ENCODE measurements at places on chromosomes 2 and 18.

GRCh38 chr2:25311865-25312575 is 29.7 kb downstream of the DNMT3A start:
- no peak for DNase-seq

DNA sequence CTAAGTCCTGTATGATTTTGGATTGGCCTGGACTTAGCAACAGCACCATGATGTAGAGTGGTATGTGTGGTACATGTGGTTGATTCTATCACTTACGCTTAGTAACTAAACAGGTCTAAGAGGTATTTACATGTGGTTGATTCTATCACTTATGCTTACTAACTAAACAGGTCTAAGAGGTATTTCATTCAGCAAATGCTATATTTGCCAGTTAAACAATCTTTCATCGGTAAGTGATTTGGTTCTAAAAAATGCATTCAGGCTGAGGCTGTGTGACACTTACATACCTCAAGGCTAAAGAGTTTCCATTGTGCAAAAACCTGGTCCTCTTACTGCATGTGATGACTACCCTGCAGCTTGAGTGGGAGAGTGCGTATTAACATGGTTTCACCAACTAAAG is 13.1 kb downstream of the EIF4E2 start:
- DNase-seq, result no peak

- DNase-seq, result no peak
These were observed 147.2 kb upstream of the SPATS2L start for GRCh38 chr2:200159357-200159707.

DNA sequence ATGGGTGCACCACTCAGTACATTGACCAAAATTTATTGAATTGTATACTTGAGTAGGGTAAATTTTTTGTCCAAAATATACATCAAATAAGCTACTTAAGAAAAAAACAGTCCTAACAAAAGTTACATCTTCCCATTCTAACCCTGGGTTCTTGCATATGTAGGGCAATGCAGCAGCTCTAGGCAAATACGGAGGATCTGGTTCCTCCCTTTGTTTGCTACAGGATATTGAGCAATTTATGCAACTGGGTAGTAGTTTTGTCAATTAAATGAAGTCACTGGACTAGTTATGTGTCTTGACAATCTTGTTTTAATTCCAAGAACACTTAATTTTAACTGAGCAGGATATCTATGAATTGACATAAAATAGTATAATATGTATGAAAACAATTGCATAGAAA is 1507.2 kb upstream of the PIK3C3 start:
- DNase-seq, result no peak

GRCh38 chr2:203908797-203909185 is 27.8 kb upstream of the ICOS start:
- DNase-seq, result no peak

DNA sequence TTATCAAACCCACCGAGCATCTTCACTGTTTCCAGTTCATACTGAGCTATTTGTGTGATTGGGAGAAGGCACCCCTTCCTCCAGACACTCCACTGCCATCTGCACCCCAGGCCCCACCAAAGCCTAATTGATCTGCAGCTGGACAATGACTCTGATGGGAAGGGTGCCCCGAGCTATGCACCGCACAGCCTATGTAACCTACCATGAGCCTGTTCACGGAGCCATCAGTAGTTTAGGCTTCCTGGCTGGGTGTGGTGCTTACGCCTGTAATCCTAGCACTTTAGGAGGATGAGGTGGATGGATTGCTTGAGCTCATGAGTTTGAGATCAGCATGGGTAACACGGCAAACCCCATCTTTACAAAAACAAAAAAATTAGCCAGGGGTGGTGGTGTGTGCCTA is 17.8 kb upstream of the ASAP2 start:
- DNase-seq, result no peak

- DNase-seq, result no peak
These were observed 3.1 kb downstream of the GYPC start for GRCh38 chr2:126658905-126659561.

- DNase-seq, result no peak
These were observed 164.1 kb upstream of the RASGRP3 start for GRCh38 chr2:33312355-33312754.

DNA sequence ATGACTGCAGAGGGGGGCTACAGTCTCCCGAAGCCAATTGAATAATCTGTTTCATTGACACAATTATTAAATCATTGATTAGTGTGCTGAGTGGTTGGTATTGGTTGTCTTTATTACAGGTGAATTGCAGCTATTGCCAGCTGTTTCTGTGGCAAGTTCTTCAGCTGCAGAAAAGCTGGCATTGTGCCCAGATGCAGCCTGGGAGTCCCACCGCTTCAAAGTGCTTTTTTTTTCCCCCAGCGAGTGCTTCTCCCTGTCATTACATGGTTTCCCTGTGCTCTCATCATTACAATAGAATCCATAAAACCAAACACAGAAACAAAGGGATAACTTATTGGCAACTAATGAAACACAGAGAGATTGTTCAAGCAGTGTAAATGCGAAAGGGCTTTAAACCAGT is 164.7 kb downstream of the GRB14 start:
- no peak for DNase-seq

DNA sequence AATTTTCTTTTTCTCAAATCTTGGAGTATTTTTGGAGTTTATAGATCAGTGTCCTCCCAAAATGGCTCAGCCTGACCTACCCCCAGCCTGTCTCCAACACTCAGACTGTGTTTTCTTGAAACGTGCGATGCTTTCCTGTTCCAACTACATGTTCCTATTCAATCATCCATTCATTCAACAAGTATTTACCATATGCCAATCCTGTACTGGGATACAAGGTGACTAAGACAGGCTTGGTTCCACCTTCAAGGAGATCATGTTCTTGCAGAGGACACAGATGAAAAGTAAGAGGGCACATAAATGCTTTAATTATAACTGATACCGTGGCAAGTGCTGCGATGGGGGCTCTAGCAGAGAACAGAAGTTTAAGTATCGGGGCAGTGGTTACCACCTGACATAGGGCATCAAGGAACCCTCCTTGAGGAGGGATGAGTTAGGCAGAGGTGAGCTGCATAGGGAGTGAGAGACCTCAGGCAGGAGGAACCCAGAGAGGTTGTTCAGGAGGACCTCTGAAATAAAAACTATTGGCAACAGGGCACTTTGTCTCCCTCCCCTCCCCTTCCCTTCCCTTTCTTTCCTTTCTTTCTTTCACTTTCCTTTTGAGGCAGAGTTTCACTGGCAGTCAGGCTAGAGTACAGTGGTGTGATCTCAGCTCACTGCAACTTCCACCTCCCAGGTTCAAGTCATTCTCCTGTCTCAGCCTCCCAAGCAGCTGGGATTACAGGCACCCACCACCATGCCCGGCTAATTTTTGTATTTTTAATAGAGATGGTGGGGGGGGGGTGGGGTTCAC is 469.0 kb downstream of the EPHA4 start:
- DNase-seq, result no peak

GRCh38 chr2:177763531-177764265 is 308.9 kb downstream of the PDE11A start:
- peak; percentile 47 for DNase-seq

DNA sequence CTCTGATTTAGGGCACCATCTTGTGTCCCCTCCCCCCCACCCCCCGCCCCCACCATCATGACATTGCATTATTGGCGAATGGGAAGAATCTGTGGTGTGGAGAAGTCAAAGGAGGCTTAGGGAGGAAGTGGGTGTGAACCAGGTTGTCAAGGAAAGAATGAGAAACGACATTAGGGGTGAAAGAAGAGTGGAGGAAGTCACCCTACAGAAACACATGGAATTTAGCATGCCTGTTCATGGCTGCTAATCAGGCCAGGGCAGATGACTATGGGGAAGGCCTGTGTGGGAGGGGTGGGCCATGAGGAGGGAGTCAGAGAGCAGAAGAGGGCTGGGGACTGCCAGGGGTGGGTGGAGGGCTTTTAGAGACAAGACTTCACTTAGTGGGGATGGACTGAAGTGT is 81.6 kb downstream of the AOX1 start:
- no peak for DNase-seq

DNA sequence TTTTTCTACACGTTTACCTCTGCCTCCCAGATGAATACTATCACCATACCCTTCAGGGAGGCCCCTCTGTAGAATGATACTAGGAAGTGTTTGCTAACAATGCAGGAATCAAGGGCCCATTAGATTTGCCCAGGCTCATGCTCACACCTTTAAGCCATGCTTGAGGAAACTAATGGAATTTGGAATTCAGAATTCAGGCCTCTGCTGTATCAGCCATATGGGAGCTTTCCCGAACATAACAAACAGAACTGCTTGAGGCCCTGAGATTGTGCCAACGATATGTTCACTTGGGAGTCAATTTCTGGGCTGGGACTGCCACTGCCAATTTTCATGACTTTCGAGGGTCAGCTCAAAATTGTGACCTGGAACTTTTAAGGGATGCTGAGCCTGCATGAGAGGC is 282.5 kb downstream of the CLIP4 start:
- DNase-seq, result no peak

DNA sequence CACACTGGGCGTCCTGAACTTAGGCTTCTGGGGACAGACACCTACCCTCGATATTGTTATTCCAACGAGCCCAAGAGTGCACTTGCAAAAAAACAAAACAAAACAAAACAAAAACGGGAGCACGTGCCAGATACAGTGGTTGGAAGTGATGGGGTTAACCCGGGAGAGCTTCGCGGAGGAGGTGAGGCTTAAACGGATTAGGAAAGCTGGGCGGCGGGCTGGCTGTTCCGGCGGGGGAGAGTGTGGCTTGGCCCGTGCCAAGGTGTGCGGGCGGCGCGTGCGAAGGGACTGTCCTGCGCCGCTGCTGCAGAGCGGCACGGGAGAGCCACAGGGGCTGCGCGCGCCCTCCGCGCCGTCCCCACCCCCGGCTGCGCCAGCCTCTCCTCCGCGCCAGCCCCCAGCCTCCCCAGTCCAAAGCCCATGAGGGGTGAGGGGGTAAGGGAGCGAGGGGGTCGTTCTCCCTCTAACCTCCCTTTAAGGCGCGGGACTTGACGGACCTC is 1.5 kb upstream of the SLC30A3 start:
- no peak for DNase-seq

- no peak for DNase-seq
These were observed 100.9 kb downstream of the CRIM1 start for GRCh38 chr2:36456227-36457175.

DNA sequence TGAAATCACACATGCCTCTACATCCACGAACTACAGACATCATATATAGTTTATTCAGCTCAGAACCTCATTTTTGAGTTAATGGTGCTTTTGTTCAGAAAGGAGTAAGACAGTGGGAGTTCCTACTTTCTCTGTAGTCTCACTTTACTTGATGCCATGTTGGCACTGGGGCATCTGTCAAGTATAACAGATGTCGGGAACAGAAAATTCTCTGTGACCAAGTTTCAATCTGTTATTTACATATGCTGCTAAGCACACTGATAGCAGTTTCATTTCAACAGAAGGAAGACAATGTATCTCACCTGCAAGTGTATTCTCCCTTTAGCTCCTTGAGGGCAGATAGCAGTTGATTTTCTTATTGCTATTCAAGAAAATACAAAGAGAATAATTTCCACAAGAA is 774.1 kb downstream of the METTL4 start:
- DNase-seq, result no peak

GRCh38 chr2:108118996-108119395 is 120.8 kb upstream of the SULT1C3 start:
- no peak for DNase-seq

DNA sequence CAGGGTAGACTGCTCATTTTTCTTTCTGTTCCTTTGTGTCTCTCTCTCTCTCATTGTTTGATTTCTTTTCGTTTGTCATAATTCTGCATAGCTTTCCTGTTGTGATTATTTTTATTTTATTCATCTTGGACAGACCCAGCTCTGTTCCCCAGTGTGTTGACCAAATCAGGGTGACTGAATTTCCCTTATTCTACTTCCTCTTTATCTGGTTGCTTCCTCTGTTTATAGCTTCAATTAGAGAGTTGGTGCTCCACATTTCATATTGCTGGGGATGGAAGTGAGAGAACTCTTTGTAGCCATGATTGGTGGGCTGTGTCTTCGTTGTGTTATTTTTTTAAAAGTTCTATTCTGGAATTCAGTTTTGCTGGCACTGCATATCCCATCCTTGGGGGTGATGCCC is 19.1 kb downstream of the PROKR1 start:
- no peak for DNase-seq

GRCh38 chr2:47169784-47170183 is 14.7 kb upstream of the STPG4 start:
- DNase-seq, result no peak

- no peak for DNase-seq
These were observed 11.4 kb downstream of the G6PC2 start for GRCh38 chr2:168912466-168912865.

GRCh38 chr2:107728586-107728985 is 98.1 kb upstream of the RGPD4 start:
- no peak for DNase-seq

GRCh38 chr2:150681120-150681804 is 193.8 kb upstream of the RND3 start:
- DNase-seq, result no peak

DNA sequence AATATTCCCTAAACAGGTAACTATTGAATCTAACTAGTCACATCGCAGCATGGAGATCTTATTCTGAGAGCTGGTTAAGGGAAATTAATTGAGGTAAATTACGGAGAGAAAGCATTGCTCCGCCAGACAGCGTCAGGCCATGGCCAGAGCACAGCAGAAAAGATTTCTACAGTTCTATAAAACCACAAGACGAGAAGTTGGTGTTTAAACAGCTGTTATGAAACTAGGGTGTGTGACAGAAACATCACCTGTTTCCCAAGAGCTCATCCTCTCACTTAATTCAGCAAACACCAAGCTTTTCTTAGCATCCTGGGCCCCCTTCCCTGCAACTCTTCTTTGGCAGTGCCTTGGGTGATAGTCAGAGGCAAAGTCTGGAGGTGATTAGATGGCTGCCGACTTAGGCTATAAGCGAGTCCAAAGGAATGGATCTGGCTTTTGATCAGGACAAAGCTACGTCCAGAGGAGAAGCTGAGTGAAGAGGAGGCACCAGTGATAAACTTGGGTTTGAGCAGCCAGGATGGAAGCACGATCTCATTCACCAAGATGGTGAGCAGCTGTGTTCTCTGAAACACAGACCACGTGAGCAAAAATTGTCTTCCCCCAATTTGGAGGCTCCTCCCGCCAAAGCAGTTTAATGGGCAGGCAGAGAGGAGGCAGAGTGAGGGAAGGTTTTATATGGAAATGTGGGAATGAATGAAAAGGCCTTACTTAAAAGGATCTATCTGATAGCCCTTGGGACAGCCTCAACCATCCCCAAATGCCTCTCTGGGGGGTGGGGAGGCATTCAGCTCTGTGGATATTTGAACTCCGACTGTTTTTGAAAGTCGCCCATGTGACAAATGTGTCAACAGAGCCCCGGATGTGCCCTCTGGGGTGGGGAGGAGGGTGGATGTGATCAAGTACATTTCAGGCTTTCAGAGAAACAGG is 57.8 kb downstream of the PKDCC start:
- no peak for DNase-seq

DNA sequence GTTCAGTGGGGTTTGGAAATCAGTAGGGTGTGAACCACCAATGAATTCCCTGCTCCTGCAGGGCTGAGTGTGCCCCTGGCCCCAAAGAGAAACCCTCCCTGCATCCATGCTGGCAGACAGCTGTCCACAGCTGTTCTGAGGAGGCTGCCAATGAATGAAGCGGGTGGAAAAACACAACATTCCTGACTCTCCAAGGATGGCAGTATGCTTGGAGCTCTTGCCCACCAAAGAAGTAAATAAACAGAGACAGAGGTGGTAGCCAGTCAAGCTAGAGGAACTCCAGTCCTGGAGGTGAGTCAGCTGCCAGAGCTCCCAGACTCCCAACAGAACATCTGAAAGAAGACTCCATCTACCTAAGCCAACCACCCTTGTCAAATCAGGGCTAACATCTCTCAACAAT is 6.2 kb downstream of the ZBTB7C start:
- DNase-seq, result no peak

GRCh38 chr2:240806006-240806405 is 14.0 kb downstream of the KIF1A start:
- no peak for DNase-seq

GRCh38 chr18:23136326-23137096 is 1.2 kb downstream of the CABLES1 start:
- DNase-seq, result no peak

Measured in stimulated activated CD8-positive, alpha-beta memory T cell treated with anti-CD3 and anti-CD28 coated beads, Interleukin-4, amount 100 ng/mL, for 1 hour (primary cell).